Activated CD4-positive, alpha-beta T cell treated with anti-CD3 and anti-CD28 coated beads, Interleukin-2, Interleukin-4, amounts not matched to agents 100 ng/mL and 50 ng/mL, durations not matched to agents 16 hours and 8 hours (primary cell): ENCODE measurements at places on chromosomes 5 and 9.

DNA sequence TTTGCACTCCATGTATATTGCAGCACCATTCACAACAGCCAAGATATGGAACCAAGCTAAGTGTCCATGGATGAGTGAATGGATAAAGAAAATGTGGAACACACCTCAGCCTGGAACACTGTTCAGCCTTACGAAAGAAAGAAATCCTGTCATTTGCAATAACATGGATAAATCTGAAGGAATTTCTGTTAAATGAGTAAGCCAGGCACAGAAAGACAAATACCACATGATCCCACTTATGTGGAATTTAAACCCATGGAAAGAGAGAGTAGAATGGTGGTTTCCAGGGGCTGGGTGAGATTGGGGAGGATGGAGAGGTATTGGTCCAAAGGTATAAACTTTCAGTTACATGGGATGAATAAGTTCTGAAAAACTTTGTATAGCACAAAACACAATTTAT lies 228.9 kb upstream of the CD180 start:
- no peak for DNase-seq

GRCh38 chr5:116410336-116410890 lies 164.2 kb downstream of the SEMA6A start:
- no peak for DNase-seq

DNA sequence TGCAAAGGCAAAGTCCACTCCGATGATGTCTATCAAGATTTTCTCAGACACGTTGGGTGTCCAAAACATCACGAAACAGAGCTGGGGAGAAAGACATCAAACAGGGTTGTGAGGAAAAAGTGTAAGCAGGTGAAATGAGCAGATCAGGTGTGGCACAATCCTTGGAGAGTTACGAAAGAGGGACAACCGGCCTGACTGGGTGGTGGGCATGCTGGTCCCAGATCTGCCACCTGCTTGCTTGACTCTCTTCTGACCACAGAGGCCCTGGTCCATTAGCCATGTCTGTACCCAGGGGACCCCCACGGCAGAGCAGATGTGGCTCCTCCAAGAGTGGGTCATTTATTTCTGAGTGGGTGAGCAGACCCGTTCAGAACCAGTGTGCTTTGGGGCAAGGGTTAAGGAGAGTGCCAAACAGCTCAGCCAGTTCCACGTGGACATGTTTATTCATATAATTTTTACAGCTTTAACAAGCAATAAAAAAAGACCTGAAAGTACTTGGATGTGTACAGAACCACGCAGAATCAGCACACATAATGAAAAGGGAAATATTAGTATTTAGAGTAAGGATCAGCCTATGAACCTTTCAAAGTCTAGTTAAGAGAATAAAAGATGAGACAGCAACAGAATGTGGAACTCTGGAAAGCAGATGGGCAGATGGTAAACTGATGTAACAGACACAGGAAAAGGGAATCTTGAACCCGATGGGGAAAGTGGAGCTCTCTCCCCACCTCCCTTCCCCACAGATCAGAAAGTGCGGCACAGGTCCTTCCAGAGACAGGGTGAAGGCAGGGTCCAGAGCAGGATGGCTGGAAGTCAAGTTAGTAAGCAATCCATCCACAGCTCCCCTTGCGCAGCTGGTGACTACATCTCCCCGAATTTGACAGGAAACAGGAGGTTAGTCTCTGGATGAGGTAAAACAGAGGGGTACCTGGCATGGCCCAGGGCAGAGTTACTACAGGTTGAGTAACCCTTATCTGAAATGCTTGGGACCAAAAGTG lies 52.5 kb downstream of the OTULIN start:
- no peak for DNase-seq

DNA sequence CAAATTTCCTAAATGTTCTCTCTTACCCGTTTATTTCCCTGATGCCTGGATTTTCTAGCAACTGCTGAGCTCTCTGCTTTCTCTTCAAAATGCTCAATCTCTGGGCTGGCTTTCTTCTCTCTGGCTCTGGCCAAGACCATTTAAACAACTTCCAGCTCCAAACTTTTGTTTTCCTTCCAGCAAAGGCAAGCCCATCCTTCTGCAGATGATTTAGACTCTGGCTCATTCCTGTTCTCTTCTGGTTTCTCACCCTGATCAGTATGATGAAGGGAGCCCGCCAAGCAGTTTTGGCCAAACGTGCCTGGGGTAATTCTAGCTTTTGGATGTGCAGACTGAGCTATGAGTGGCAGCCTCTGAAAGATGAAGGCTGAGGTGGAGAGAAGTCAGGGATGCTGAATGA lies 78.1 kb downstream of the HSPA4 start:
- no peak for DNase-seq

GRCh38 chr5:57185313-57185712 lies 11.5 kb downstream of the GPBP1 start:
- no peak for DNase-seq

DNA sequence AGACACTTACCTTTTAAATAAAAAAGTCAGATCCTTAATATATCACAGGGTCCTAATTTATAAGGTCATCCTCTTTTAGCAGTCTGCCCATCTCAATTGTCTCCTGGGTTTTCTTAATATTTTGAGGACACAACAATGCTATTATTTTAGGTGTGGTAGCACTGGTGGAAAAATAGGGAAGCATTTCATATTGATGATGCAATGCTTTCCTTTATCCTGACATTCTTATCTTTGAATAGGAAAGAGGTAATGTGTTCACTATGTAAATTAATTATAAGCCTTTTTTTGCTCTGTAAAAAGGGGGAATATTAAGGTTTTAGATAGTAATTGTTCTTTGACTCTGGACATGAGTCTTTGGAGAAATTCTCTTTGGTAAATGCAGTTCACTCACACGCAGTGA lies 164.7 kb downstream of the YTHDC2 start:
- no peak for DNase-seq

DNA sequence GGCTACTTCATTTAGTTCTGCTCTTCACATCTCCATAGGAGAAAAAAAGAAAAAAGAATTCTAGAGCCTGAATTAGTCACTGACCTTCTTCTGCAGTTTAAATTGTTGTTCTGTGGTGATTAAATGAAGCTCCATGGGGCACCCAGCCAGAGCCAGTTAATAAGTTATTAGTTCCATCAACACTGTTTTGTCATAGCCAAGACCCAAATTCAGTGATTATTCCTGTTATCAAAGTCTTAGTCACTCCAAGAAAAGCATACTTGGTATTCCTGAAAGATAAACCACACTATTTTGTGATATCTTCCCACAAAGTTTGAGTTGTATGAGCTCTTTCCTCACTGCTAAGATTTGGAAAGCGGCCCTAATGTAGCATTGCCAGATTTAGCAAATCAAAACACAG lies 134.8 kb upstream of the RGMB start:
- DNase-seq = no peak

- DNase-seq = no peak
These were observed 12.2 kb upstream of the SLC44A1 start for GRCh38 chr9:105232207-105232606.

DNA sequence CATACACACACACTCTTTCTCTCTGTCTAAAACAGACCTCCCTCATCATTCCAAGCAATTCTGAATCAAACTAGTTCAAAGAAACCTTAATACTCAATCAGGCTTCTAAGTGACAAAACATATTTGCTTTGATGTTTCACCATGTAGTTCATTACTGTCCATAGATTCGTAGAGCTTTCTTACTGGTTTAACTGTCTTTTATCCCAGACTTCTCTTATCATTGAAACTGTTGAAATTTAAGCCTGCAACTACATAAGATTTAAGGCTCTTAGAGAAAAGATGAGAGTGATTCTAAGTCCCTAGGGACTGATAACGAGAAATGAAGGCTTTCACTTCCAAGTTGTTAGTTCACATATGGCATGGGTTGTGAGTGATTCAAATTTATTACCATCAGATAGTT lies 11.0 kb upstream of the PLAC8L1 start:
- no peak for DNase-seq

DNA sequence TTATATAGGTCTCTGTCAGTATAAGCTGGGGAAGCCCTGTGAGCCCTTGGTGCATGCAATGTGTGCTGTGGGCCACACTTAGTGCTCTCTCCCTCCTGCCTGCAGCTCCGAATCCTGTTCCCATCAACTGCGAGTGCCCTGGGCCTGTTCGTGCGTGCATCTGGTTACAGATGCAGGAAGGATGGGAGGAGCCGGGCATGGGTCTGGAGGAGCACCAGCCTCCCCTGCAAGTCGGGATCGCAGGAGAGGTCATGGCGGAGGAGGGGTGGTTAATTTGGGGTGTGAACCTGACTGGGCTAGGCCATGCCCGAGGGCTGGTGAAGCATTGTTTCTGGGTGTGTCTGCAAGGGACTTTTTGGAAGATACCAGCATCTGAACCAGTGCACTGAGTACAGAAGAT lies 274.6 kb upstream of the IRX4 start:
- DNase-seq = no peak

DNA sequence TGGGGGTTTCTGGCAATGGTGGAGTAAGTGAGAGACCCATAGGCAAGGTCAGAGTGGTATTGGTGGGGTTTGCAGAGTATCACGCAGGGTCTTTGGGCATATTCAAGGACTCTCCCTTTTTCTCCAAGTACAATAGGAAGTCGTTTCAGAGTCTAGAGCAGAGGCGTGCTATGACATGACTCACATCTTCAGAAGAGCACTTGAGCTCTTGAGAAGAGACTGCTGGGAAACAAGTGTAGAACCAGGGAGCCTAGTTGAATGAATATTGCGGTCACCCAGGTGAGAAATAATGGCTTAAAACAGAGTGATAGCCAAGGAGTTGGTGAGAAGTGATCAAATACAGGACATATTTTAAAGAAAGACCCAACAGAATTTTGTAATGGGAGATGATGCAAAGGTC lies 813.4 kb downstream of the TLE1 start:
- no peak for DNase-seq

DNA sequence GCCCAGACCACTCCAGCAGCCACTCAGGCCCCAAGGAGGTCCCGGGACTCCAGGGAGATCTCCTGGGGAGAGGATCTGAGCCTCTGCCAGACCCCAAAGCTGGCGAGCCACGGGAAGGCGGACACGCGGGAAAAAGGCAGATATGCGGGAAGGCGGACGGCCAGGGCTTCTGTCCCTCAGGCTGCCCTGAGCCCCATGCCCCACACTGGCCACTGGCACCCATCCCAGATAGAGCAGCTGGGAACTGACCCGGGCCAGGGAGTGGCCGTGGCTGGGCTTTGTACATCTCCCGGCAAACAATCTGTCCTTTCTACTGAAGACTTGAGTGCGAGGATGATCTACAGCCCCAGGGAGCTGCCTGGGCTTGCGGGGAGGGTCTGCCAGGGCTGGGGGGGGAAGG lies 21.1 kb upstream of the NOTCH1 start:
- no peak for DNase-seq

DNA sequence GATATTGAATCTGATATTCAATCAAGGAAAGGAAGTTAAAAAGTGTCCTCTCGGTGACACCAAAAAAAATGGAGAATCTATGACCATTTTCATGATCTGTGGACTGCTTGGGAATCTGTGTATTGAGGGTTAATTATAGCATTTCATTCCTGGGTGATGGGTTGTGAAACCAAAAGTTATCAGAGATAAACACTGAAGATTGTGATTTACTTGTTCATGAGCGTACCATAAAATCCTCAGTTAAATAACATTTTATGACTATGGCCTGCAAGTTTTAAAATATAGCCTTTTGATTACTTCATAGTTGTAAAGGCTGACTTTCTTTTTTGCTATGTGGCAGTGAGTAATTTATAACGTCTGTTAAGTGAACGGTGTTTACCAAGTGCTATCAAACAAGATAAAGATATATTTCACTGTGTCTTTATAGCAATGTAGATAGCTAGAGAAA lies 267.9 kb upstream of the SEMA6A start:
- no peak for DNase-seq

- DNase-seq = no peak
These were observed 1053.5 kb downstream of the NR2F1-AS1 start for GRCh38 chr5:92527311-92528078.

GRCh38 chr9:109586993-109587392 lies 88.9 kb upstream of the PTPN3 start:
- DNase-seq = no peak

GRCh38 chr5:139461698-139462097 lies 845 bp downstream of the ECSCR start:
- DNase-seq = no peak

DNA sequence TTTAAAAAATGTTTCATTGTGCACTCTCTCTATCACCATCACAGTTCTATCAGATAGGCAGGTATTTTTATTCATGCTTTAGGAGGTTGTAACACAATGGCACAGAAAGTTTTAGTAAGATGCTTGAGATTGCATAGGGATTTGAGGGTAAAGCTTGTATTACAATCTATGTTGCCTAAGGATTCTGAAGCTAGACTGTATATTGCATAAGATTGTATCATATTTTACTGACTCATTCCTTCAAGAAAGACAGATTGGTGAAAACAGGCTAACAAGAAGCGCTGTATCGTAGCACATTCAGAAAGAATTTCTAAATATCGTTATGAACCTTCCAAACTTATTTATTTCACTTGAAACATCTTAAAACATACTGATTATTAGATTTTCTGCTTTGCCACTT lies 577.7 kb downstream of the EBF1 start:
- no peak for DNase-seq
